Activated T-helper 1 cell treated with anti-CD3 and anti-CD28 coated beads, Interleukin-2, amount 50 U/mL, for 16 hours (primary cell): ENCODE measurements at places on chromosomes 5 and 9.

DNA sequence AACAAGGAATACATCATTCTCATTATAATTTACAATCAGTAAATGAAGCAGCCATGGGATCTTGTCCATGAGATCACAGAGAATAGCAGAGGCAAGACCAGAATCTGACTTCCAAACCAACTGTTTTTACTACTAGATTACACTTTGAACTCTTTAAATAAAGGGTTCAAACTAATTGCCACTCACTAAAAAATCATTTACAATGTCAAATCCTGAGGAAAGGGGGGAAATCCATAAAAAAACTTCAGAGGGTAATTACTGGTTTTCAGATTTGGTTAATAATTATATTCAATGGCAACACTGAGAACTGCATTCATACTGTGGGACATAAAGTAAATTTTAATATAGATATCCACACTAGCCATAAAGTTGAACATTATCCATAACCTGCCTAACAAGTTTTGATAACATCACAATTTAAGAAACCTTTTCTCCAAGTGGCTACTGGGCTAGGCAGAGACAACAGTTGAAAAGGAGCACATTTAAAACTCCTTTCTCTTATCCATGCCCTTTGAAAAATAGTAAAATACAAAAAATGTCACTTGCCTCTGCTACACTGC is 15.9 kb downstream of the PLPP1 start:
- no peak for DNase-seq

GRCh38 chr5:135331612-135332011 is 67.4 kb downstream of the MACROH2A1 start:
- DNase-seq = no peak

DNA sequence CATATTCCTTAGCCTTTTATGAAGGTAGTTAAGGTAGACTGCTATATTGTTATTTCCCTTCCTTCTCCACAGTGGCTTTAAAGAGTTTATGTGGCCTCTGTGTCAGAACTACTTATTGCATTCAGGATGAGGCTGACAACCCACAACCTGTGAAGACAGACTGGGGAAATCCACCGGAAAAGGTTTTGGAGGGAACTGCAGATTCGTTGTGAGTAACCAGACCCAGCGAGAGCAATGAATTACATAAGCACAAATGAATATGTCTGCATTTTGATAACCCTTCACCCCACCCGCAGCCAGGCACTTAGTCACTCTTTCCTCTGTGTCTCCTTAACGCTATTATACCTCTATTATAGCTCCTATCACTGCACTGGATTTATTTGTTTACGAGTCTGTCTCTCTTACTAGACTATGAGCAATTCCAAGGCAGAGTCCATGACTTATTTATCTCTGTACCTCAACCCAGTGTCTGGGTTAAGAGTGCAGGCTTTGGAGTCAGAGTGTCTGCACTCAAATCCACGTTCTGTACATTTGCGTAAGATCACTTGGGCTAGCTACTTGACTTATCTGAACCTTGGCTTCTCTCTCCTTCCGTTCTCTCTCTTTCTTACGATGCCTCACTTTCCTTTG is 19.2 kb downstream of the KCTD16 start:
- peak; percentile 67 for DNase-seq

- no peak for DNase-seq
Observed at GRCh38 chr5:90390928-90391327, 18.6 kb downstream of the CETN3 start.
